ENCODE measurements at places on chromosomes 16 and 17.

GRCh38 chr16:48911700-48912099 lies 301.7 kb upstream of the N4BP1 start:
- no peak for DNase-seq

- no peak for DNase-seq
Measured at GRCh38 chr16:82638095-82638798, 11.5 kb downstream of the CDH13 start.

DNA sequence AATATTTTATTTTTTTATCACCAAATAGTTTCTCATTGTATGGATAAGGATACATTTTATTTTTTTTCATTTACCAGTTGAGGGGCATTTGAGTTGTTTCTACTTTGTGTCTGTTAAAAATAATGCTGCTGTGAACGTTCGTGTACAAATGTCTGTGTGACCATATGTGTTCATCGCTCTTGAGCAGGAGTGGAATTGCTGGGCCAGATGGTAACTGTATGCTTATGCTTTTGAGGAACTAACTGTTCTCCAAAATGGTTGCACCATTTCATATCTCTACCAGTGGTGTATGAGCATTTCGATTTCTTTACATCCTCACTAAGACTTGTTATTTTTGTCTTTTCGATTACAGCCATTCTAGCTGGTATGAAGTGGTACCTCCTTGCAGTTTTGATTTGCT lies 212.5 kb upstream of the N4BP1 start:
- no peak for DNase-seq

- no peak for DNase-seq
Measured at GRCh38 chr16:31456988-31457360, 2.3 kb upstream of the ARMC5 start.

DNA sequence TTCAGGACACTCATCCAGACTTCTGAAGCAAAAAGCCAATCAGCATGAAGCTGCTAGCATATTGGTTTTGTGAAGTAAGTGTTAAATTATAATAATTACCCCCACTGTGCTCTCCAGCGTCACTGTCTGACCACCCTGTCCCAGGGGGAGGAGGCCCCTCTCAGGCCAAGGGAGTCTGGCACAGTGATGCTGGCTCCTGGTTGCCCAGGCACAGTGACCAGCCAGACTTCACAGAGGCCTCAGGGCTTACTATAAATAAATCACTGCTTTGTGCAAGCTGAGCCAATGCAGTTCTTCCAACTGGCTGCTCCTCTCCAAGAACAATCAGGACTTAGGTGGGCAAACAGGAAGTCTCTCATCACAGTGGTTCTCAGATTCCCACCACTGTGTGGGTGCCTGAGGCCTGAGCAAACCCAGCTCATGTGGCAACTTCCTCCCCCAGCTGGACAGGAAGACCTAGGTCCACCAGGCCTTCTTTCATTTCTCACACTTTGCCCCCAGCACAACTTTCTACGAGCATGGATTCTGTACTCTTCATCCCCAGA lies 1.7 kb upstream of the DBNDD1 start:
- peak; percentile 21 for DNase-seq

DNA sequence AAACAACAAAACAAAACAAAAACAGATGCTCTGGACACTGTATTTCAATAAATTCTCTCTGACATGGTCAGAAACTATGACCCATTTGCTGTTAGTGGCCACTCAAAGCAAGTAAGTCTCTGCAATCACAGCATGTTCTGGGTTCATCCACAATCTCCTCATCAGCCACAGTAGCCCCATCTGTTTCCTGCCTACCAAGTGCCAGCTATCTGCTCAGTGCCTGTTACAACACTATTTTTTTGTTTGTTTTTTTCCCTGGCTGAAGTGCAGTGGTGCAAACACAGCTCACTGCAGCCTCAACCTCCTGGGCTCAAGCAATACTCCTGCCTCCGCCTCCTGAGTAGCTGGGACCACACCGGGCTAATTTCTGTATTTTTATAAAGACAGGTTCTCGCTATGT lies 137.9 kb downstream of the SOX9 start:
- DNase-seq, result no peak

- DNase-seq, result no peak
Measured at GRCh38 chr17:10744501-10745000, 14.7 kb upstream of the TMEM220 start.

- peak; percentile 47 for DNase-seq
Measured at GRCh38 chr16:12661656-12662172, 142.0 kb downstream of the CPPED1 start.

DNA sequence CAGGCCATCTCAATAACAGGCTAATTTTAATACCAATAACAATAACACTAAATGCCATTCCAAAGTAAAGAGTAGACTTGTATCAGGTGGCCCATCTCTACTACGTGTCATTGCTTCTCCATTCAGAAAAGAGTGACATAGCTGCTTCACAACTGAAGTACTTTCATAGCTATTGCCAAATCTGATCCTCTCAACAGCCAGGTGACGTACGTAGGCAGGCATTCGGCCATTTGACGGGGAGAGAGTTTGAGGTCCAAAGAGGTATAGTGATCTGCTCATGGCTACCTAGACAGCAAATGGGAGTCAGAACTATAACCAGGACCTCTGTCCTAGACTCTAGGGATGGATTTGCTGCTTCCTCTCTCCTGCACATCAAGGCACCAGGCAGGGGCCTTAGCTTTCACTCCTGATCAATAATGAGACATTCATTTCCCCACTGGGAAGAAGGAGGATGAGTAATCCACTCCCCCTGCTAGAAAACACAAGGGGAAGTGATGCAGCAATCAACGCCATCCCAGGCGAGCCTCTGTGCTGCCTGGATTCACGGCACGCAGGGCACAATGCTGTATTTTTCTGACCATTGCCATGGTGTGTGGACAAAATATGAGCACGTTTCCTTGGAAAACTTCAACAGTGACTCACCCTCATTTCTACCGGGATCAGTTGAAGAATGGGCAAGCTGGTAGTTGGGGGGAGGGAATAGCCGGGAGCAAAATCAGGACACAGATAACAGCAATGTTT lies 80.9 kb downstream of the SPACA3 start:
- DNase-seq, result no peak

- DNase-seq, result peak; percentile 68
Measured at GRCh38 chr16:48434653-48435317, 49.6 kb upstream of the SIAH1 start.

GRCh38 chr17:43125967-43126910 lies 1.1 kb upstream of the BRCA1 start:
- no peak for DNase-seq

- peak; percentile 61 for DNase-seq
Measured at GRCh38 chr17:47615766-47616424, 33.8 kb upstream of the KPNB1 start.

DNA sequence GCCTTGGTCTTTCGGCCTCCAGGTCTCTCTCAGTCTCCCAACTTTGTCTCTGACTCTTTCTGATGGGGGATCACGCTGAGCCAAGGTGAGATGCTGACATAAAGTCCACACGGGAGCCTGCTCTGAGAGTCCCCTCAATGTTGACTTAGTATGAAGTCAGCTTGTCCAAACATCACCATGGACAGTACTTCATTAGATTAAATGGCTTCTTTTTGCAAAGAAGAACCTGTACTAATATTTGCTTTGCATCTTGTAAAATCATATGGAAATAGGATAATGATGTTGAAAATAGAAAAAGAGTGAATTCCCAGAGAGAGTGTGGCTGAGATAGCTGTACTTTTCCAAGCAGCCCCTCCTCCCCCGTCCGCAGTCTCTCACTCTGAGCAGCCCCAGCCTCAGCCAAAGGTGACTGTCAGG lies 56.7 kb upstream of the SIAH1 start:
- DNase-seq, result no peak

DNA sequence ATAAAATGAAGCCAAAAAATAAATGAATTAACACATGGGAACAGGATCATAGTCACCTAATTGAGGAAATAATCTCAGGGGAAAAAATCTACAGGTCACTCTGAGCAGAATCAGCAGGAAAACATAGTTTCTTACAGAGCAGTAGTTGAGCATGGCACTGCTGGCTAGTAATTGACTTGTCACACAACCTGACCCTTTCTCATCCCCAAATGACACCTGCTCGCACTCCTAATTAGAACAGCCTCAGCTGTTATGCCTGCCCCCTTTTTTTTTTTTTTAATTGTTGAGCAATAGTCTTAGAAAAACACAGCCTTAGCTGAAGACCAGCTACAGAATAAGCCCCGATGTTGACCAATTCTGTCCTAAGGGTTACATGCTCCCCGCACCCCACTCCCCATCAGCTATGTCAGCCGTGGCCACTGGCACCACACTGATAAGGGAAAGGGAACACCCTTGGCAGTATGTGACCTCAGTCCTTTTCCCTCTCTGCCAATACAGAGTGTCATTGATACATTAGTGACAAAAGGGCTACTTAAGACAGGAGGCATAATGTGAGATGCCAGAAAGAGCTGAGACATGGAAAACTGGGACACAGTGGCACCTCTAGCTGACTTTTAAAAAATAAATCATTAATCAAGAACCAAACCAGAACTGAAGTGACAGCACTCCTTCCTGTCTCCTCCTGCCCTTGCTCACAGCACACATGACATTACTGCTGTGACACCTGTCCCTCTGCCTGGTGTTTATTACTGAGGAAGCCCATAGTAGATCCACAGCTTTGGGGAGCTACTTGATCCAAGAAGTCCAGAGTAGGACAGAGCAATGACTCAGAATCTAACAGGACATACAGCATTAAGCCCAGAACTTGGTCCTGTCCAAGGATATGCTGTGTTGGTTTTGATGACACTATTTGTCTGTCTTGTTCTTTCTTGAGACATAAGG lies 41.7 kb downstream of the WDR59 start:
- DNase-seq, result no peak

DNA sequence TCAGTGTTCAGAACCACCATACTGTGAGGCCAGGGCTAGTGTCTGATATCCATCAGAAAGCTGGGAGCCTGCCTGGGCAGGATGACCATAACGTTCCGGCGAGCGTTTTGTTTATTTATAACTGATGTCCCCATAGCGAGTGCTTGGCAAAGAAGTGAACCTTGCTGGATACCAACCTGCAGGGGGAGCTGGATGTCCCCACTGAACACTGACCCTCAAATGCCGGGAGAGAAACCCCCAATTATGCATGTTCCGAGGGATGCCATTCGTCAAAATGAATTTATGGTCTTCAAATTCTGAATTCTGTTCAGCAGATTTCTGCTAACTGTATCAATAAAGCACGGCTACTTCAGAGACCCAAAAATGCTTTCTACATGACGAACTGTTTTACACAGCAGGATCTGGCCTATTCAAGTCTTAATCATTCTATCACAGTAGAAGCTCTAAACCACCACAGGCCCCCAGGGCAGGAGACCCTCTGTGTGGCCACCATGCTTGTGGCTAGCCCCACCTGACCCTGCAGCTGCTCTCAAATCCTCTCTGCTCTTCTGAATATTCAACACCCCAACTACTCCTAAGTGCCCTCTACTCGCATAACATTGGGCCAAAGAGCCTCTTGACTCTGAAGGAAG lies 15.2 kb downstream of the MED24 start:
- peak; percentile 35 for DNase-seq

DNA sequence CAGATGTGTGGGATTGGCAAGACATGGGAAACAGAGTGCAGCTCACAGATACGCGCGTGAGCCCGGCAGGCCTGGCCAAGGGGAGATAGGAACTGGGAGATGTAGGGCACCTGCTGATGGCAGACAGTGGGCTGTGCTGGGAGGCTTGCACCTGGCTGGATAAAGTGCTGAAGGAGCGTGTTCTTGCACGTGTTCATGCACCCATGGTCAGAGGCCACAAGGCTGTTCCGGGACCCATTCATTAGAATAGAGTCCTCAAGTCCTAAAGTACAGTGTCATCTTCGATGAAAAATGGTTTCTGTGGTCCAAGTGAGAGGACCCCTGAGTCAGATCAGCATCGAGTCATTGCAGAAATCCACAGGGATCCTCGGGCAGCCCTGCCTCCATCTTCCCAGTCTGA lies 236.4 kb downstream of the CCDC182 start:
- no peak for DNase-seq

- no peak for DNase-seq
Measured at GRCh38 chr17:77107506-77108433, 33.0 kb upstream of the SEC14L1 start.

DNA sequence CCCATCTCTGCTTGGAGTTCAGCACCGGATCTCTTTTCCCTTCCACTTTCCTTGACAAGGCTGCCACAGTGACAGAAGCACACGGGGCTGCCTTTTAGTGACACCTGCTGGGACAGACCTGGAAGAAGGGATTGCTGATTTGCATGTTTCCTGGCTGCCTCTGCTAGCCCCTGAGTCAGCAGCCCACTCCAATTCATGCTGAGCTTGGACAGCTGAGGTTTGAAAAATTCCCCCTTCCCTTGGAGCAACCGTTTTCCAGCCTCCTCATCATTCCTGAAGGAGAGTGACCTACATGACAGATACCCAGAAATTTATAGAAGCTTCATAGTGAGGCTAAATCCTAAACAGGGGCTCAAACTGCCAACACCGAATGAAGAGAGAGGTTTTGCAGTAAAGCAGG lies 18.8 kb upstream of the RBL2 start:
- DNase-seq, result no peak

GRCh38 chr16:71807905-71808592 lies 585 bp downstream of the AP1G1 start:
- DNase-seq, result no peak

DNA sequence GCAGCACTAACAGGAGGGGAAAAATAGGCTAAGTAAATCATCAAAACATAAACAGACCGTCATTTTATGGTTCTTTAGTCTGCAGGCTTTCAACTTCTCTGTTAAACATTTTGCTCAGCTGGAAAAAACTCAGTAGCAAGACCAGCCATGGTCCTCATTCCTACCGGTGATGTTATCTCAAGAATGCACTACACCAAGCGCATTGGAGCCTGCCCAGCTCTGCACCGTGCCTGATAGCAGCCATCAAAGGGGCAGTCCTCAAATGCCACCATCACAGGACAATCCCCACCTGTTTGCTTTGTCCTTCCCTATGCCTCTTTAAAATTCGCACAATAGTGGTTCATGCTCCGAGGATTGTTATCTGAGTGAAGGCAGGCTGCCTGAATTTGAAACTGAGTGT lies 181.5 kb upstream of the MON1B start:
- DNase-seq, result no peak

GRCh38 chr17:42405963-42406495 lies 17.0 kb downstream of the CAVIN1 start:
- peak; percentile 89 for DNase-seq

DNA sequence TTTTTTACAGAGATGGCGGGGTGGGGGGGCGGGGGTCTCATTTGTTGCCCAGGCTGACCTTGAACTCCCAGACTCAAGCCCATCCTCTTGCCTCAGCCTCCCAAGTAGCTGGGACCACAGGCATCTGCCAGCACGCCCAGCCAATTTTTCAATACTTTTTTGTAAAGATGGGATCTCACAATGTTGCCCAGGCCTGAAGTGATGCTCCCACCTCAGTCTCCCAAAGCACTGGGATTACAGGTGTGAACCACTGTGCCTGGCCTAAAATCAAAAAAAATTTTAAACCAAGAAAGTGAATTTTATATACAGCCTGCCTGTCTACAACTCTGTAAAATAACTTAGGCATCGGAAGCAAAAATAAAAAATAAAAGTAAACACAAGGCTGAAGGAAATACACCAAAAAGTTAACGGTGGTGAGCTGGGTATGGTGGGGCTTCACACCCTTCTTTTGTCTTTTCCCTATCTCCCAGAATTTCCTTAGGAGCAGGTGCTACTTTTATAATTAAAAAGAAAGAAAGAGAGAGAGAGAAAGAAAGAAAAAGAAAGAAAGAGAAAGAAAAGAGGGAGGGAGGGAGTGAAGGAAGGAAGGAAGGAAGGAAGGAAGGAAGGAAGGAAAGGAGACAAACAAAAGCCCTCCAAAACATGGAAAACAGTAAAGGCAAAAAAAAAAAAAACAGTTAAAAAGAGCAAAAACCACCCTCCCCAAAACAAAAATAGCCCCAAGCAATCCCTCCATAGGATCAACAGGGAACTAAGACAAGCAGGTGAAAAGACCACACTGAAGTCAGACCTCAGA lies 51.4 kb downstream of the TBC1D16 start:
- DNase-seq, result no peak

- no peak for DNase-seq
Measured at GRCh38 chr16:84109598-84110335, 7.0 kb downstream of the MBTPS1 start.
